ENCODE measurements at places on chromosomes 4 and X.

- DNase-seq = no peak
Measured at GRCh38 chr4:56739066-56739777, 58.1 kb upstream of the HOPX start.

DNA sequence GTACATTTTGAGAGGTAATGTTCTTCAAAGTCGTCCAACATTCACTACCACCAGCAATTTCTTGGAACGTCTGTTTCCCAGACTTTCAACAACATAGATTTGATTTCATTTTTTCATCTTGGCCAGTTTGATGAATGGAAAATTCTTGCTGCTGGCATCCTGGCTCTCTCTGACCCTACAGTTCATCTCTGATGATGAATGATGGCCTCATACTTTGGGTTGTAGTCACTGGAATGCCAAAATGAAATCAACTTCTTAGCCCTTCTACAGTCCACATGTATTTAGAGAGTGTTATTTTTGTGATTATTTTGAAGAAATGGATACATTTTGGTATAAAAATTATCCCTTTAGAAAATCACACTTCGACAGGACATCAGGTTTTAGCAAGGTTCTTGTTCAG lies 8.8 kb downstream of the CHST7 start:
- no peak for DNase-seq

DNA sequence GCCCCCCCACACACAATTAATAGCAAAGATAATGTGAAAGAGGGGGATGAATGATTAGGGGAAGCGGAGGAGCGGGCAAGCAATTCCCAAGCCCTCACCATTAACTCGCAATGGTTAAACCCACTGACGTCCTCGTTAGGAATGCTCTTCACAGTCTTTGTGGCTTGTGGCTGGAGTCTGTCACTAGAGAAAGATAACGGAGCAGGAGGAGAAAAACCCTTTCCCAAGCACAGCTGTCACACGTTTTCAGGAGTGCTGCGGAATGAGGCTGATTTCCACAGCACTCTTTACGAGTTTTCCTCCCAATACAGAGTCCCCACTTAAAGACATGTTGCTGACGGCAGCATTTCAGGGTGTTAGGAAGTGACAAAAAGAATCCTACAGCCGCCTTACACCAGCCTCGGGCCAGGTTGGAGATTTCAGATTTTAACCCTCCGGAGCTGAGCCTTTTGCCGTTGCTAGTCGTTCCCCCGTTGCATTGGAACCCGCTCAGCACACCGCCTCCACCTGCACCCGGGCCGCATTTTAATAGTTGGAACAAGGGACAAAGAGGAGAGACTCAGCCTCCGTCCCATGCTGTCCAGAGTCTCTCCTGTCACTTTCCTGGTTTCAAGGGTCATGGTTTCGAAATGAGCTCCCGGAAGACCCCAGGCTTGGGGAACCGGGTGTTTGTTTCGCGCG lies 92.2 kb downstream of the GEMIN8 start:
- peak; percentile 65 for DNase-seq

- no peak for DNase-seq
Measured at GRCh38 chr4:37464373-37465128, 220.0 kb downstream of the NWD2 start.

GRCh38 chr4:16082041-16082425 lies 1.8 kb downstream of the PROM1 start:
- DNase-seq = no peak

GRCh38 chr4:19729886-19730651 lies 521.6 kb upstream of the SLIT2 start:
- peak; percentile 20 for DNase-seq

- no peak for DNase-seq
Measured at GRCh38 chrX:134684956-134685355, 26.7 kb upstream of the PLAC1 start.

DNA sequence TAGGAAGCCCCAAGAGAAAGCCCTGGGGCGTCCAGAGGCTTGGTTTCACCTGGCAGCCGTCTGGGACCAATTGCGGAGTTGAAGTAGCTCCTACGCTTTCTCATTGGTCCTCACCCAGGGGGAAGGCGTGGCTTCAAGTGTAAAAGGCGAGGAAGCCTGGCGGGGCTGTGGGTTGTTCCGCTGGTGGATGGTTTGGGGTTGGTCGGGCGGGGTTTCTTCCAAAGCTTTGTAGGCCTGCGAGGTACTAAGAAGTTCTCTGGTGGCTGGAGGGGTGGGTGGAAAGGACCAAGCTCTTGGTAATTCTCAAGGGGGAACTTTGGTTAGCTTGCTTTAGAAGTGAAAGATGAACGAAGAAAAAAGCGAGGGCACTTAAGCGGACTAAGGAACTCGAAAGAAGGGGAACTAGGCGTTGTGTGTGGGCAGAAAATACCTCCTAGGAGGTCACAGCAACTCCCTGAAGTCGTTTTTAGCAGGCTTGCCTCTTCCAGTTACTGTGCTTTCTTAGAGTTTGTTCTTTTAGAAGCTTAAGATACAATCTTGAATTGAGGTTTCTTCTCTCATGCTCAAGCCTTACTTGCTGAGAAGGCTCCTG lies 36.6 kb downstream of the CCNG2 start:
- no peak for DNase-seq

DNA sequence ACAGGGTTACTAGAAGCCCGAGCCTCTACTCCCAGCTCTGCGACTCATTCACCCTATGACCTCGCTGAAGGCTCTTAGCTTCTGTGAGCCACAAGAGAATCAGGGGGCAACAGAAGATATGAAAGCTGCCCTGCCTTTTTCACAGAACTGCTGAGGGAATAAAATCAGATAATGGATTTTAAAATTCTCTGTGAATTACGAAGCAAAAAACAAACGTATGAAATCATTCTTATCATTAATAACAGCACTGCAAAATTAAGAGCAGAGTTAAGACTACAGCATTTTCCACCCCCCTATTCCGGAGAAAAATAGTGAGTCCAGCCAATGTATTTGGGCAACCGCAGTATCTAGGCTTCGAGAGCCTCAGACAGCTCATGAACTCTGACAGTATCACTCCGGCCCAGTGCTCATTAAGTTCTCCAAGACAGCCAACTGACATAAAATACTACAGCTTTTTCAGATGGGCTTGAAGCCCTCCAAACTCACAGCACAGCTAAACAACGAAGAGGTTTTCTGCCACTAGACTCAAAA lies 33.4 kb downstream of the AFAP1 start:
- no peak for DNase-seq

GRCh38 chr4:93157986-93158385 lies 670.6 kb upstream of the ATOH1 start:
- DNase-seq = no peak

- no peak for DNase-seq
Measured at GRCh38 chrX:11447418-11447817, 154.2 kb downstream of the AMELX start.

GRCh38 chr4:139587446-139587845 lies 31.4 kb upstream of the SETD7 start:
- DNase-seq = no peak

DNA sequence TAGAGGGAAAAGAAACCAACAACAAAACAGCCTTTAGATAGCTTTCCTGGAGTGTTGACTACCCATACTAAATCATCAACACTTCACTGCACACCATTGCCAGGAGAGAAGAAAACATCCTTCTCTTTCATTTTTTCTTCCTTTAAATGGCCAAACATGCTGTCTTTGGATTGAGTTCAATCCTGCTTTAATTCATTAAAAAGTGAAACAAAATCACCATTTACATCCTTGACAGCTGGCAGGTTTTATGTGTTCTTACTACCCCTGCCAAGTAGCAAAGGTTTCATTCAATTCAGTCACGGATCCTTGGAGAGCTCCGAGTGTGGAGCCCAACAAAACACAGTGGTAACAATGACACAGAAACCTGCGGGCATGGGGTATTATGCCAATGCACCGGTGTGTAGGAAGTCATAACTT lies 568.3 kb downstream of the ANKRD50 start:
- peak; percentile 30 for DNase-seq

DNA sequence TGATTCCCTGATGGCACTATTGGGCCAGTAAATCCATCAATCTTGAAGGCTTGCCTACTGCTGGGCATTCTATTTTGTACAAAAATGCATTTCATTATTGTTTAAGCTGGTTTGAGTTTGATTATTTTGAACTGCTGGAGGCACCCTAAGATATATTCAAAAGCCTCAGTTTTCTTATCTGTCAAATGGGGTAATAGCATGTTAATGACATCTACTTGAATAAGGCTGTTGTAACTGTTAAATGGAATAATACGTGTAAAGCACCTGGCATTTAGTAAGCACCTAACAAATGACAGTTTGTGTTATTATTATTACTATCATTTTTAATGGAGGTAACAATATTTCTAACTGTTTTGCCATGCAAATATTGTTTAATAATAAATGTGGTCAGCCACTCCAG lies 6.9 kb upstream of the SMIM43 start:
- no peak for DNase-seq

GRCh38 chr4:21177871-21178270 lies 477.6 kb downstream of the PACRGL start:
- no peak for DNase-seq

GRCh38 chrX:12843061-12843667 lies 23.7 kb upstream of the TLR7 start:
- DNase-seq = no peak

DNA sequence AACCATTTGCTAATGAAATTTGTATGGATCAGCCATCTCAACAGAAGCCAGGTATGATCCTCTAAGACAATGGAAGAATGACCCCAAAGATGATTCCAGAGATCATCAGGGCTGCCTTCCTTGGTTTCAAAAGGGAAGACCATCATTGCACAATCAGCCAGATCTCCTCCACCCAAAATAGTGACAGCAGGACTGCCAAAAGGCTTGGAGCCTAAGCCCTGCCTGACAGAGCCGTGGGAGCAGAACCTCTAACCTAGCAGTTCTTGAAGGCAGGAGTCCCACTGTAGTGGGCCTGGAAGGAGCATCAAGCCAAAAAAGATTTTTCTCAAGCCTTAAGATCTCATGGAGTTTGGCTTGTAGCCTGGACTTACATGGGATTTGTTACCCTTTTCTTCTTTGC lies 226.0 kb downstream of the RASL11B start:
- DNase-seq = no peak

DNA sequence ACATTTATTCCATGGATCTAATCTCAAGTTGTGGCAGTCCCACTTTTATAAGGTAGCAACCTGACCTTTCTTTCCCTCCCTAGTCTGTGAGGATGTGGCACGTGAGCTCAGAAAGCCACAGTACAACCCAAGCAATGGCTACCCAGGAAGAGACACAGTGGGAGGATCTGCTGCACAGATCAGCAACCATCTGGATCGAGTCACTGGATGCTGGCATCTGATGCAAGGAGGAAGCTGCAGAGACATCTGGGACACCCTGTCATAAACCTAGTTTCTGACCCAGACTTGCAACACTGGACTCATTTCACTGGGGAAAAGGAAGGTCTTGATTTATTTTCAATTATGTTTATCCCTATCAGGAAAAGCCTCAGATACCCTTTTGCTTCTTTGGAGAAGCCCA lies 327.1 kb downstream of the PAPSS1 start:
- no peak for DNase-seq

- no peak for DNase-seq
Measured at GRCh38 chrX:154661899-154662298, 8.5 kb upstream of the CTAG2 start.

DNA sequence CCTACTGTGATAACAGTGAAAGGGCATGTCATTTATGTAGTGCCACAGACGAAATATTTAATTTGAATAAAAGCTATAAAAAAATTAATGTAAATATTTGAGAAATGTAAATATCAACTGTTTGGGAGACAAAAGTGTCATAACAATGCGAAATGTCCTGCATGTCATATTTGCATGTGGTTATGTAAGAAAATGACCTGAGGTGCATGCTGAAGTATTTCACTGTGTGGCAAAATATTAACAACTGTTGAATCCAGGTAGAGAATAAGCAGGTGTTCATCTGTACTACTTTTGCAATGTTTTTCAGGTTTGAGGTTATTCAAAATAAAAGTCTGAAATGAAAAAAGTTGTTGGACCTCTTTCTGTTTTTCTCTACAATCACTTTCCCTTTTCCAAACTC lies 30.9 kb downstream of the PROM1 start:
- DNase-seq = no peak

GRCh38 chr4:38230821-38231563 lies 270.8 kb downstream of the PTTG2 start:
- no peak for DNase-seq

GRCh38 chr4:188660796-188661195 lies 521.6 kb downstream of the TRIML1 start:
- DNase-seq = no peak
